Stimulated activated CD4-positive, alpha-beta T cell treated with anti-CD3 and anti-CD28 coated beads, Interleukin-2, amount 100 ng/mL, for 48 hours (primary cell): ENCODE measurements at places on chromosomes 12 and 14.
A peak's percentile ranks its signal among the peaks of the same experiment; 100 is the strongest.

GRCh38 chr12:68326716-68327115 is 5.4 kb downstream of the MDM1 start:
- DNase-seq: no peak

DNA sequence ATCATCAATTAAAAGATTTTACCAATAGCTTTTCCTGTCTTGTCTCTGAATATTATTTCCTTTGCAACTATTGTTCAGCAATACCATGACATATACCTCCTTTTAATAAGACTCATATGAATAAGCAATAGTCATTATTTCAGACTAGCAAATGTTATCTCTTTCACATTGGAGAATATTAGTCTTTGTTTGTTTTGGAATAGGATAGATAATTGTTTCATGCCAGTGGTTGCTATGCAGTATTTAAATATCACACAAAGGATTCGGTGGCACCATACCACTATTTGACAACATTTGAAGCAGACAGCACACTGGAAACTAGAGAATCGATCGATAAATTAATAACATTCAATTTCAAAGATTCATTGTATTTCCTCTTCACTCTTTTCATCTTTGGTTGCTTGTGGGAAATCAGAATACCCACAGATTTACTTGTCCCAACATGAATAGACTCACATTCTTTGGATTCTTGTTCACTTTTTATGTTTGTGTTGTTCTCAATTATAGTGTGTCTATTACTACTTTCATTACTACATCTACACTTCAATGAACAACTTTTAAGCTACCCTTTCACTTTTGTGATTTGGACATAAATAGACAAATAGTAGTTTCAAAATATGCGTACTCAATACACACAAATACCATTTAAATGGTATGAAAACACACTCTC is 42.7 kb upstream of the TBPL2 start:
- DNase-seq: no peak

- DNase-seq: peak; percentile 42
Measured at GRCh38 chr12:120903412-120904196, 554 bp downstream of the SPPL3 start.

- no peak for DNase-seq
Measured at GRCh38 chr12:77070800-77071449, 5.6 kb upstream of the E2F7 start.

- no peak for DNase-seq
Measured at GRCh38 chr12:60035835-60036234, 440.0 kb downstream of the SLC16A7 start.

DNA sequence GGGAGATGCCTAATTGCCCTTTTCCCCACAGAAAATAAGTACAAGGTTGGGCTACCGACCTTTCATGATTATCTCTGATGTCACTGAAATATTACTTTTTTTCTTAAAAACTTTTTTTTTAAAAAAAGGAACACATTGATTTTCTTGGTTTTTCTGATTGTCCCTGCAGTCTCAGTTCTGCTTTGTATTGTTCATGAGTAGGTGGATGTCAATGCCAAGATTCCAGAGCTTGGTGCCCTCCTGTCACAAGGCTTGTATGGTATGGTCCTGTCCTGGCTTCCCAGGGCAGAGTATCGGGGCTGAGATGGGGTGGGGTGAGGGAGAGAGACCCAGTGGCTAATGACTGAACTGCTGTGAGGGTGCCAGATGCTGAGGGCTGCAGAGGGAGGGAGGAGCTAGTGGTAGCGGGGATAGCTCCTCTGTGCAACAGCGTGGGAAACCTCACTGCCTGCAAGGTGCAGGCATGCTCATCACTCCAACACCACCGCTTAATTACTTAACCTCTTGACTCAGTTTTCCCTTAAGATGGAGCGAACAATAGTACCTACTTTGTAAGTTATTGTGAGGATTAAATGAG is 4.4 kb upstream of the CTDSP2 start:
- no peak for DNase-seq

DNA sequence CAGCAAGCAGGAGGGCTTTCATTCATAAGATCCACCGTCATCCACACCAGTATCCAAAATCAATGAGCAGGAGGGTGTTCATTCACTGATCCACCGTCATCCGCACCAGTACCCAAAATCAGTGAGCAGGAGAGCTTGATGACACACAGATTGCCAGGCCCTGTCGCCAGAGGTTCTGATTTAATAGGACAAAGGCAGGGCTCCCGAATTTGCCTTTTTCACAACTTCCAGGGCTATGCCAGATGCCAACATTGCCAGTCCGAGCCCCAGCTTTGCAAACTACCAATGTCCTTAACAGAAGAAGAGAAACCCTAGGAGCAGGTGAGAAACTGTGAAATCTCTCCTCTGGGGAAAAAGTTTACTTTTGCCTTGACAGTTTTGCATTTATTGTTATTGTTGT is 115.0 kb downstream of the SLC15A4 start:
- no peak for DNase-seq

- no peak for DNase-seq
Measured at GRCh38 chr12:119828300-119828699, 48.8 kb downstream of the CIT start.

GRCh38 chr12:93705237-93705636 is 28.1 kb downstream of the CRADD start:
- DNase-seq: no peak

GRCh38 chr12:65156366-65156841 is 13.0 kb upstream of the LEMD3 start:
- no peak for DNase-seq
